ENCODE measurements at places on chromosomes 2 and 18. TPM values are rescaled to one million over a fixed set of nuclear protein-coding genes. Genes with fewer than 3 reads are reported as not detected.

Gene VIT
- not detected for total RNA-seq

Gene SERPINB11
- not detected for total RNA-seq

Gene BCL11A
- total RNA-seq, result 11.6 TPM

Gene OR6B2
- total RNA-seq, result not detected

Gene TUBA4B
- total RNA-seq, result not detected

Gene FOXD4L1
- 0.21 TPM for total RNA-seq

Gene SLC38A11
- total RNA-seq, result 0.74 TPM

DNA sequence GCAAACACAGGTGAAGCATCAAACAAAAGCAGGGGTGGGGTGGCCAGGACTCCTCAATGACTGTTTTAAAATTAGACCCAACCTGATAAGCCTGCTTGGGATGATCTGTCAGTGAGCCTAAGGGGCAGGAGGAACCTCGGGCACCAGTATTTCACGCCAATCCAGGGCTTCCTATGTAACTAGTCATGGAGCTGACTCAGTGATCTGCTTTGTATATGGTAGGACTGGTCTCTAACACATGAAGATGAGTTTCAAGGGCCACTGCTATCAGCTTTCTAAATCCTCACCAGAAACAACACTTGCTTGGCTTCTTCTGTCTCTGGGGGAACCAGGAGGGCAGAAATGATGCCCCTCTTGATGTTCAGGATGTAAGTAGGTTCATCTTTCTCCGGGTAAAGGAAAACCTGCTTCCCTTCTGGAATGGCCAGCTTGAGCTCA is 6.2 kb downstream of the APOB start:
- DNase-seq, result no peak

GRCh38 chr18:44897411-44897810 is 216.7 kb downstream of the SETBP1 start:
- no peak for DNase-seq

DNA sequence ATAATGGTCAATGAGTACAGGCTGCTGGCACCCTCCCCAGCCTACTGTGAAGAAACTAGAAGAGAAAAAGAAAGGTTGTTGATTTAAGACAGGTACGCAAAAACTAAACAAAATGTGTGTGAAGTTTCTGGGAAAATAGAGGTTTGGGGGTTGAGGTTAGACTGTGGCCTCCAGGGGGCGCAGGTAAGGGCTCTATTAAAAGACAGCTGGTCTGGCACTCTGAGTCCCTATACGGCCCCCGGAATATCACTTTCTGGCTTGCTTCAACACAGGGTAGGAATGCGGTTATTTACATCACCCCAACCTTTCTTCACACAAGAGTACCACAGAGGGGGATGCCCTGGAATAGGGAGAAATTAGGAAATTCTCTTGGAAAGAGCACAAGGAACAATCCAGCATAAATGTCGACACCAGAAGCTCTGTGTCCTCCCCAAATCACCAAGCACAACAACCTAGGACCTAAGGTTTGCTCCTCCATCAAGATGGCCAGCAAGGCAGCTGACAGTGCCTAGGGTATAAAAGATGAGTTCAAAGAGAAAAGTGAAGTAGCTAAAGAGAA is 480.8 kb upstream of the KLHL29 start:
- DNase-seq, result no peak

- no peak for DNase-seq
Measured at GRCh38 chr2:8571301-8571791, 110.5 kb upstream of the ID2 start.

- DNase-seq, result no peak
Measured at GRCh38 chr2:233453111-233453915, 99.0 kb downstream of the DGKD start.

DNA sequence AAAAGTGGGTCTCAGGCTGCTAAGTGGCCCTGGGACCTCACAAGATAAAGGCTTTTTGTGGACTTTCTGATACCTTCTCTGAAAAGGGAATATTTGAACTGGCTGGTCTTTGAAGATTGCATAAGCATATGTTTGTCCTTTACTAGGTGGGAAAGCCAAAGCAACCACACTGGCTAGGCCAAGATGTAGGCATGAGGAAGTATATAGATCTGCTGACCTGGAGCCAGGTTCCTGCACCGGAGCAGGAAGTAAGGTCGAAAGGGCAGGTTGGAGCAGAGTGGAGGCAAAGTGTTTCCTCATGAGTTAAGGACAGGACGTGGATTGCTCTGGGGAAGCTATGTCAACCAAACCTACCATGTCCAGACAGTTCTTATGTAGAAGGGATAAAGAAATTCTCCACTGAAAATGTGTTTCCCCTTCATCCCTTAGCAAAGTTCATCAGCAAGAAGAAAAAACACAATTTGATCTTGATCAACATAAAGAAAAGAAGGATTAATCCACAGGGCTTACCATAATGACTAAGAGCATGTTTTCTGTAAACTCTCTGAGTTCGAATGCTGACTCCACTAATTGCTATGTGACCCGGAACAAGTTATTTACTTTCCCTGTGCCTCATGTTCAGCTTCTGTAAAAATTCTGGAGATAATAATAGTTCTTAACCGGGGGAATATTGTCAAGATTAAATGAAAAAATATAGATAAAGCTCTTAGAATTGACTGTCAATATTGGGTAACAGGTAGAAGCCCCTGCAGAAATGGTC is 156.1 kb upstream of the SRD5A2 start:
- DNase-seq, result no peak

- DNase-seq, result no peak
Measured at GRCh38 chr2:85917887-85918795, 29.4 kb upstream of the ST3GAL5 start.

DNA sequence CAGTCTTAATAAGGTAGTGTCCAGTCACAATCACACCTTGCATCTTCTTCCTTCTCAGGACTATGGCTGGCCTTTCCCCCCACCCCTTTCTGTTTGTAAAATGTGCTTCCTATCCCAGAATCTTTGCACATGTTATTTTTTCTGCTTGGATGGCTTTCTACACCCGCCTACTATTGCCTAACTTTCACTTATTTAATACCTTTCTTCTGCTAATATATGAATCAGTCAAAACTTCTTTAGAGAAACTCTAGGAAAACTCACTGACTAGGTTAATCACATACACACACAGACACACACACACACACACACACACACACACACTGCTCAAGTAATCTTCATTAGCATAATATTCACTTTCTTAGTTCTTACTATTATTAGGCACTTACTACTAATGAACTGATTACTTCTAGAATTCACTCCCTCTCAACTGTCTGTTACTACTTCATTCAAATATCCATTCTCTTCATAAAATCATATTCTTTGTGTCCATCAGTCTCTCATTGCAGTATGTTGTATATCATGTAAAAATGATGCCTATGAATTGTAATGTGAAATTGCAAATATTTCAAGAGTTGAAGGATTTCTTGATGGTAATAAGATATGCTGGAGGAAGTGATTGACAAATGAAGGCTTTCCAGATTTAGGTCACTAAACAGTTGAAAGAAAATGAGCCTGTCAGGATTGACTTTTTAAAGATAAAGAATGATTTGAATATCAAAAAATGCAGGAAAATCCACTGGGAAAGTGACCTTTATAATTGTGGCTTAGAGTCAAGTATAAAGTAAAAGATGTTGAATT is 51.2 kb downstream of the CLIP4 start:
- no peak for DNase-seq

- no peak for DNase-seq
Measured at GRCh38 chr2:68171146-68171545, 13.5 kb downstream of the PNO1 start.
